ENCODE measurements at places on chromosomes 3 and 15.

DNA sequence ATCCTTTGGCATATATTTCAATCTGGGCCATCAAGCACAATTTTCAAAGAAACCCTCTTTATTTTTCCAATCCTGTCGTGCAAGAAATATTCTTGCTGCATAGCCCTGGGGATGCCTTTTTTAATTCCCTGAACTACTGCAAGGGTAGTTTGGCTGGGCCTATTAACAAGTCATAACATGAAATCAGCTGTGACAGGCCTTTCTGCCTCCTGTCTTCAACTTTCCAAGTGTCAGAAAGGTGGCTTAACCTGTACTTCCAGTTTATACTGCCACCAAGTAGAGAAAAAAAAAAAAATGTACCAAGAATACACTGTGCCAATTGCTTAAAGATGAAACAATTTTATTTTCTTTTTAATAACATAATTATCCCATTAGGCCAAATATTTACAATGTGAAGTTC lies 32.4 kb upstream of the SPPL2A start:
- DNase-seq = no peak

GRCh38 chr3:61564395-61565059 lies 3.2 kb downstream of the PTPRG start:
- peak; percentile 71 for DNase-seq

- DNase-seq = no peak
Observed at GRCh38 chr15:62631076-62631724, 411.3 kb upstream of the TPM1 start.

GRCh38 chr3:24242012-24242698 lies 252.5 kb downstream of the THRB start:
- peak; percentile 85 for DNase-seq

- no peak for DNase-seq
Observed at GRCh38 chr3:171269542-171269941, 190.7 kb downstream of the TNIK start.

DNA sequence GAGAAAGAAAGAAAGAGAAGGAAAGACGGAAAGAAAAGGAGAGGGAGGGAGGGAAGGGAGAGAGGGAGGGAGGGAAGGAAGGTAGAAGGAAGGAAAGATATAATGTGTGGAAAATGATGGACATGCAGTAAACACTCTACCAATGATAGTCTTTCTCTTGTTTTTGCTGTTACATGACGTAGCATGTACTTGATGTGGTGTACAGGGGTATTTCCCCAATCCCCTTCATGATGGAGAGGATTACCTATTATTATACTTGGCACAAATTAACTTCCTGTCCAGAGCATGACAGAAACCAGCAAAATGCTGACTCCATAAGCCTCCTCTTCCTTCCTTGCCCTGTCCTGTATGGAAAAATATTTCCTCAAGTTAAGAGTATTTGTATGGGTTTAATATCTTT lies 124.4 kb downstream of the B3GALNT1 start:
- no peak for DNase-seq

GRCh38 chr3:78204977-78205376 lies 1165.1 kb downstream of the ROBO2 start:
- peak; percentile 97 for DNase-seq

GRCh38 chr3:188404701-188405100 lies 250.7 kb downstream of the LPP start:
- DNase-seq = no peak

DNA sequence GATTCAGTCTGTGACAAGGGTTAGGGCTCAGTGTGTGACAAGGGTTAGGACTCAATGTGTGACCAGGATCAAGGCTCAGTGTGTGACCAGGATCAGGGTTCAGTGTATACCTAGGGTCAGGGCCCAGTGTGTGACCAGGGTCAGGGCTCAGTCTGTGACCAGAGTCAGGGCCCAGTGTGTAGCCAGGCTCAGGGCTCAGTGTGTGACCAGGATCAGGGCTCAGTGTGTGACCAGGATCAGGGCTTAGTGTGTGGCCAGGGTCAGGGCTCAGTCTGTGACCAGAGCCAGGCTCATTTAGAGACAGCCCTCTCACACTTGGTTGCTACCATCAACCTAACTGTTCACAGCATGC lies 24.2 kb downstream of the LOXL1 start:
- DNase-seq = no peak

DNA sequence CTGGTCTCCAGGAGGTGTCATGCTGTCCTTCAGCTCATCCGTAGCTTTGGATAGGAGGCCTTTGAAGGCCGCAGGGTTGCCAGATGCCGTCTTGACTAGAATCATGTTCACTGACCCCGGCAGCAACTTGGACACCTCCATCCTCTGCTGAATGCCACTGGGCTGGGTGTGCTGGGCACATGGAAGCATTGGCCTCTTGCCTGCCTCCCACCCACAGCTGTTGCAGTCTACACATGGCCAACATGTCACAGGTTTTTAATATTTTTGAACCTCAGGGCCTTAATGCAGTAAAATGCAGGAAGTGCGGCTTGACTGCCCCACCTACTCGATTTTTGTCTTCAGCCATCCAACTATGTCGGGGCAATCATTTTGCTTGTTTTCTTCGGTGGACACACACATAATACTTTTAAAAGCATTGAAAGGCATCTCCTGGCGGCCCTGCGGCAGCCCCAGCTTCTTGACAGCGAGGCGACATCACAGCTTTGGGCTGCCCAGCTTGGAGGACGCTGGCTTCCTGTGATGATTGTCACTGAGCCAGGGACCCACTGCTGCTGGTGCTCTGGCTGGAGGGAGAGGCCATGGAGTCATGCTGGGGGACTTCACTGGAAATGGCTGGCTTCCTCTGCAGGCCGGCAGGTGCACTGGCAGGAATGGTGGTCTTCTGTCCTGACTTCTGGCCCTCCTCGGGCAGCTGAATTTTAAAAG lies 31.6 kb upstream of the ACAD9 start:
- no peak for DNase-seq

GRCh38 chr3:188956839-188957489 lies 214.8 kb upstream of the TPRG1 start:
- DNase-seq = peak; percentile 68

Data from fibroblast of skin of back (primary cell).